ENCODE measurements at places on chromosomes 1 and 21.

- peak; percentile 62 for DNase-seq
Measured at GRCh38 chr1:16229976-16230740, 6.8 kb downstream of the CPLANE2 start.

DNA sequence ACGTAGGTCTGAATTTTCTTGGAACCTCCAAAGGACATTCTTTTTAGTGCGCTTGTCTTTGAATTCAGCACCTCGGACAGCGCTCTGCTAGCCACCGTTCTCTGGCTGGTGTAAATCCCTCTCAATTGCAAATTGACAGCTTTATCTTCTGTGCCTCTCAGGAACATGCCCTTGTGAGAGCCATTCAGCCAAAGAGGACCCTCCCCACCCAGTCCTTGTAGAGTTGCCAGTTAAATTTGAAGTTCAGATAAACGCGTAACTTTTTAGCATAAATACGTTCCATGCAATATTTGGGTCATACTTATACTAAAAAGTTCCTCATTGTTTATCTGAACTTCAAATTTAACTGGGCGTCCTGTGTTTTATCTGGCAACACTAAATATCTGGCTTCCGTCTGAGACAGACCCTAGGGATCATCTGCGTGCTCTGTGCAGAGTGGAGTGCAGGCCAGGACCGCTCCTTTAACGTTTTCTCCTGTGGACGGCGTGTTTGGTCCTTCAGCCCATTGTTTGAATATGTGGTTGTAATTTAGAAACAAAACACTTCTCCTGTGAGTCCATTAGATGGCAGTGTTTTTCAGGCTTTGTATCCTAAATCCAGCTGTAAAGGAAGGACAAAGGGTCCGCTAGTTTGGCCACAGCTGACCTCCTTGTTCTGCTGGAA lies 7.0 kb downstream of the KCNAB2 start:
- DNase-seq: peak; percentile 94

DNA sequence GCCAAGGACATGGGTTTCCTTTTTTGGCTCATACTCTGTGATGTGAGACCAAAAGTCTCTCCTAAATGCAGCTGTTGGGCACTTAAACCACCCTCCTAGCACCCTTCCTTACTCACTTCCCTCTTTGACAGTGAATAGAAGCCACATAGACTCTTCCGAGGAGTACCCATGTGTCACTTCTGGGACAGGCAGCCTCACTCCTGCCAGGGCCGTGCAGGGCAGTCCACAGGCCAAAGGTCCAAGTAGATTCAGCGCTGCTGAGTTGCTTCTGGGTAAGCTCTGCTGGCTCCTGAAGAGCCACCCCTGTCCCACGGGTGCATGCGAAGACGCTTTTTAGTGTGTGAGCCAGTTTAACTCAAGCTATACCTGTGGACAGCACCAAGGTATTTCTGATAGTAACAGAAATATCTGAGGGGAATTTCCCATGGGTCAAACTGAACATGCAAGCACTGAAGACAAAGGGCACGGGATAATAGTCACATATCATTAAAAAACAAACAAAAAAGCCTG lies 36.8 kb upstream of the BMP8B start:
- DNase-seq: no peak

- no peak for DNase-seq
Measured at GRCh38 chr1:81374481-81374880, 426.3 kb upstream of the ADGRL2 start.

GRCh38 chr1:24481843-24482610 lies 20.6 kb upstream of the RCAN3 start:
- DNase-seq: no peak

GRCh38 chr1:25095635-25096200 lies 136.6 kb downstream of the SYF2 start:
- DNase-seq: no peak

DNA sequence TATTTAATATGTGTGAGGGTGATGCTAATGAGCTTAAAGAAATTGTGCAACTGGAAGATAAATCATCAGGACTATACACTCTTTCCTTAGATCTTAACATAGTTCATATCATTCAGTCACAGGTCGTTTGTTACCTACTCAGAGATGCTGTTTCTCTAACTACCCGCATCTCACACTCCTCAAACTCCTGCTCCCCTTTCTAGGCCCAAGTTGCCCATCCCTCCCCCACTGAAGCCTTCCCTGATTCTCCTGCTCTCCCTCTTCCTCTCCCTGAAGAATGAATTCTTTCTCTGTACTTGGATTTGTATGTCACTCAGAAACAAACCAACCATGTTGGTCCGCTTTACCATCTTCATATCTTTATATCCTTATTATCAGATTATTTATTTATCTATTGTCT lies 9.1 kb downstream of the SH3GLB1 start:
- no peak for DNase-seq

GRCh38 chr1:172893146-172893841 lies 157.4 kb downstream of the TNFSF18 start:
- DNase-seq: no peak

DNA sequence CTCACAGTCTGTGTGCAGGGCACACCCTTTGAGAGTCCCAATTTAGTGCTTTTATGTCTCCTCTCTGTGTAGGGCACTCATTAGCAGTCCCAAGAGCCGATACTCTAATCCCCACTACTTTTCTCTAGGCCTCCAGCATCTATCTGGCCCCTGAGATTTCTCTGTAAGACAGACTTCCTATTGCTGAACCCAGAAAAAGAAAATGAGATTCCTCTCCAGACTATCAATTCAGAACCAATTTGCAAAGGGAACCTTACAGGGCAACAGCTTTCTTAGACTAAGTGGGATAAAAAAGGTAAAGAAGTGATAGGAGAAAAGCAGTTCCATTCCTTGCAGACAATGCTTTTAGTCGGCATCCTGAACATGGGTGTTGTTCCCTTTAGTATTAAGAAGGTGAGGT lies 172.2 kb downstream of the EDEM3 start:
- DNase-seq: no peak

- no peak for DNase-seq
Measured at GRCh38 chr1:117676615-117677130, 70.8 kb downstream of the TENT5C start.

DNA sequence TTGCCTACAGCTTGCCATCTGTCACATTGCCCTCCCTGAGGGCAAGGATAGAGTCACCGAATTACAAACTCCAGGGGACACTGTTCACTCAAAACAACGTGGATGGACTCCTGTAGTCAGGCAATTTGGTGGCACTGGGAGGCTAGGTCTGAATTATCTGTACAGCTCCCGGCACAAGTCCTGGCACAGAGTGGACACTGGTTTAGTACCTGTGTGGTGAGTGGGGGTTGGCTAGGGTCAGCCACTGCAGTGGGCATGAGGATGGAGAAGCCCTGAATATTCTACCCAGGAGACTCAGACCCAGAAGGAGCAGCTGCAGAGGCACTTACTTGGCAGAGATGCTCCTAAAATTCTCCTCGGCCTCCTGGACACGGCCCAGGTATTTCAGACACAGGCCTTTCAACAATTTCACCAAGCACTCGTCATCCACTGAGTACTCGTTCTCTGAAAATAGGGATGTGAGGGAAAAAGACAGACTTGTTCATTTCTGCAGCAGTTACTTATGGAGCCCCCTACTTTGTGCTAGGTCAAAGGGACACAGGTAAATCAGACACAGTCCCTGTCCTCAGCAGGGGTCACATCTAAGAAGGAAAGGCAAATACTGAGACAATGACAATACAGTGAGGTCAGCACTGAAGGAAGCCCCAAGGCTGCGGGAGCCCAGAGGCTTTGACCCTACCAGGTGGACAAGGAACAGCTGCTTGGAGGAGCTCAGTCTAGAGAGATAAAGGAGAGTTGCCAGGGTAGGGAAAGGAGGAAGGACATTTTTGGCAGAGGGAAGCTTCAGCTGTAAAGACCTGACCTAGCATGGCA lies 40.5 kb downstream of the TTC39A start:
- DNase-seq: no peak

DNA sequence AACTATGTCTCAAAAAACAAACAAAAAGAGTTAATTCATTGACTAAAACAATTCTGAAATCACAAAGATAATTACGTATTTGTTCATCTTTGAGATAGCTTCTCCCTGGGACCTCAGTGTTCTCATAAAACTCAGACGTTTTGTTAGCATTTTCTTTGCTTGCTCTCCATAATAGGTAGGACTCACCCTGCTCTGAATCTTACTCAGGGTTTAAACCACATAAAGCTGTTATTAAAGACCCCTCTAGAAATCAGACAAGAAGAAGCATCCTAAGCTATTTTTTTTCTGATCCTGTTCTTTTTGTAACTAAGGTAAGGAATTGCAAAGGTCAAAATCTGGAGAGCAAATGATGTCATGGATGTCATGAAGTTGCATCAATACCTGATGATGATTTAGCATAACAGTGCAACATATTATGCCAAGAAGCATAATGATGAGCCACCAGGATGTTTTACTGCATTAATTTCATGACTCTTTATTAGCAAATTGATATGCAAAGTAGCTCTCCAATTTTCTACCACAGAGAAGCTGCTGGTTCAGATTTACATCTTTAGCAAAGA lies 2.4 kb downstream of the FBXO42 start:
- no peak for DNase-seq

GRCh38 chr1:92747735-92748134 lies 37.2 kb downstream of the EVI5 start:
- no peak for DNase-seq

Data from osteoblast (primary cell).